ENCODE measurements at places on chromosomes 1 and 21.

DNA sequence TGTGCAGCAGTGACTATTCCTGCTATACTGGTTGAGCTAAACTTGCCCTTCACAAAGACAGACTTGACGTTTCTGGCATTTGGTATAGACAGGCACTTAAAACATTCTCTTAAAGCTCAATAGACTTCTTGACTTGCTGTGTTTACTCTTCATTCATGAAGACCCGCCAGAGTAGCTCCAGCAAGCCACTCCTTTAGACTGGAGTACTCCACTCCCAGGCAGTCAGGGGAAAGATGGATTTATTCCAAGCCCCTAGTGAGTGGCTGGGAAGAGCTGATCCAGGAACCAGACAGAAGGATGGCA lies 70.7 kb downstream of the EVA1C start:
- no peak for DNase-seq

DNA sequence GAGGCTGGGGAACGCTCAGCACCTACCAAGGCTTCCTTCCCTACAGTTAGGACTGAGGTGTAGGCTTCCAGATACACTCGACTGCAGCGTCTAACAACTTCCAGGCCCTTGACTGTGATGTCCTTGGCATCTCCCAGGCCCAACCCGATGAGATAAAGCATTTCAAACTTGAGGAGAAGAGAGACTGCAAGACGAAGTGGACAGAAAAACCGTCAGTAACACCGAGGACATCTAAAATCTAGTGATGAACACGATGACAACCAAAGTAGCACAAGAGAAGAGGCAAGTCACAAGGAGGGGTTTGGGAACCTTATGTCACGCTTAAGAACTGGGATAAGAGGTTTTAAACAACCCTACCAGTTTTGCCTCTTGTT lies 314 bp downstream of the DPH5 start:
- no peak for DNase-seq

DNA sequence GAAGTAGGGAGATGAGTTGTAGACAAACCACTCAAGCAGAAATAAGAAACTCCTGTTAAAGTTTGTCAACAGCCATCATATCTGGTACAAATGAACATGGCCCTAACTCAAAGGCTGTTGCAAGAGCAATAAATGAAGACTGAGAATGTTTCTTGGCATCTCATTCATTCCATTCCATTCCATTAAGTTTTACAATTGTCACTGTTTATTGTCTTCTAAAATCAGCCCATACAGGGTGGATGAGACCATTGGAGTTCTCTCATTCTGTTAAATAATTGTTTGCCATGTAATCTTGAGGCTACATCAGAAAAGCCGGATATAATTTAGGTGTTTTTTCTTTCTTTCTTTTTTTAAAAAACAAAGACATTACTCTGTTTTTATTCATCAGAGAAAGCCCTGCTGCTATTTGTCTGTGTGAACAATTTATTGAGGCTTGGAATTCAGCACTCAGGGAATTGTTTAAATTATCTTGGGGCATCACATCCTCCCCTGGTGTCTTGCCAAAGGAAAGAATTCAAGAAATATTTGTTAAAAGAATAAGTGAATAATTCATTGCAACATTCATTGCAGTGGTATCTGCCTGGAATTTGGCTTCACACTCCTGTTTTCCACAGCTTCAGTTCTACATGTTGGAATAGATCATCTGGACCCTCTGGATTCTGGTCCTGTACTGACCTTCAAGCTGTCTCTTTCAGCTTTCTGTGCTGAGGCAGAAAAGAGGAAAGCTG lies 604.5 kb downstream of the PLPP3 start:
- no peak for DNase-seq

DNA sequence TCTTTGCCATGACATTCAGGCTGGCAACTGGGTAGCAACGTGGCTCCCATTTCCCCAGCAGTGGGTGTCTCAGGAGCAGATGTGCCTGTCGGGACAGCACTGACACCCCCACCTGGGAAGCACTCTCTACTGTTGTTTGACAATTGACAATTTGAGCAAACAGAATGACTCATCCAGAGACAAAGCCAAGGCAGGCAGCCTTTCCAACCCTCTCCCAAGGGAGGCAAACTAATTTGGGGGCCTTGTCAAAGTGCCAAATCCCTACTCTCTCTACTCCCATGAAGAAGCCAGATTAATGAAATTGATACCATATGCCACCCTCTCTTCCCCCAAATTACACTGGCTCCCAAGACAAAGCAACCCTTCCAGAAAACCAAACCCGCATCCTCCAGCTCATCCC lies 65.6 kb downstream of the GRIK3 start:
- no peak for DNase-seq

DNA sequence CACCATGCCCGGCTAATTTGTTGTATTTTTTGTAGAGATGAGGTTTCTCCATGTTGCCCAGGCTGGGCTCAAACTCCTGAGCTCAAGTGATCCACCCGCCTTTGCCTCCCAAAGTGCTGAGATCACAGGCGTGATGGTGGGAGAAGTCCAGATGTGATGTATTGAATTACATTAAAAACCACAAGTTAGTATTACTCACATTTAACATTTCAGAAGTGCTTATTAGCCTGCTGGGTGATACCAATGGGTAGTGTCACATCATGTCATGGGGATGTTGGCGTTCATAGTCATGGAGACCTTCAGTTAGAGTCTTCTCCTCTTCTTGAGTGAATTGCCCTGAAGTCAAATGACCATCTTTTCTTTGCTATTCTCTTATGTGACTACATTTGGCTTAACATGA lies 63.6 kb upstream of the VAMP3 start:
- no peak for DNase-seq

GRCh38 chr21:22903851-22904250 lies 1905.6 kb downstream of the NCAM2 start:
- DNase-seq, result no peak

GRCh38 chr1:50651476-50652263 lies 228.4 kb upstream of the DMRTA2 start:
- no peak for DNase-seq

- DNase-seq, result no peak
Observed at GRCh38 chr1:28518745-28519341, 13.0 kb downstream of the RCC1 start.

- no peak for DNase-seq
Observed at GRCh38 chr1:38608202-38608864, 251.2 kb downstream of the RRAGC start.

GRCh38 chr1:154155251-154155650 lies 378 bp upstream of the NUP210L start:
- DNase-seq, result no peak

GRCh38 chr1:193694741-193695140 lies 508.3 kb upstream of the B3GALT2 start:
- DNase-seq, result no peak

- no peak for DNase-seq
Observed at GRCh38 chr1:244196571-244197285, 145.6 kb downstream of the ZBTB18 start.

GRCh38 chr1:92749024-92749634 lies 35.8 kb downstream of the EVI5 start:
- DNase-seq, result no peak

GRCh38 chr1:235552146-235552716 lies 48.0 kb upstream of the B3GALNT2 start:
- no peak for DNase-seq

DNA sequence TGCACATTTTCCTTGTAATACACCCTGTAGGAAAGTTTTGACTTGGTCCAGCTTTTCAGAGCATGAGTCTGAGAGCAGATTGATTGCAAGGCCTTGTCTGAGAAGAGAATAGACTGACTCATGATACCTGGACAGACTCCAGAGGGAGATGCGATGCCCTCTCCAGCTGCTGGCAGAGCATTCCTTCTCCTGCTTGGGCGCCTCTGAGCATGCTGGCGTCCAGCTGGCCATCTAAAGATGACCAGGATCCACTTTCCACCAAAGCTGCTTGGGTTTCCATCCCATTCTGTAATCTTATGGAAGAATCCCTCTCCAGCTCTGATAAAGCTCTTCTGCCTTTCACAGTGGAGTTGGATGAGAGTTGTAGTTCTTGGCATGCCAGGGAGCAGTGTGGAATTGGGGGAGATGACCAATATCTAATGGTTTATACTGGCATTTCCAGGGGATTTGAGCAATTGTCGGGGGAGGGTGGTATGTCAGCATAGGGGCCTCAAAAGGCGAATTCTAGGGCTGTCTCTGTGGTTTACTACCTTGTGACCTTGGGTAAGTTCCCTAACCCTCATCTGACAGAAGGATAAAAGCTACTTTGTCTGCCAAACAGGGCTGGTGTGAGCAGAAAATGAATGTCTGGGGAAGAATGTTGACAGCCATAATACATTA lies 19.5 kb downstream of the SZRD1 start:
- DNase-seq, result no peak

- DNase-seq, result no peak
Observed at GRCh38 chr1:85617633-85618100, 37.1 kb downstream of the CCN1 start.

DNA sequence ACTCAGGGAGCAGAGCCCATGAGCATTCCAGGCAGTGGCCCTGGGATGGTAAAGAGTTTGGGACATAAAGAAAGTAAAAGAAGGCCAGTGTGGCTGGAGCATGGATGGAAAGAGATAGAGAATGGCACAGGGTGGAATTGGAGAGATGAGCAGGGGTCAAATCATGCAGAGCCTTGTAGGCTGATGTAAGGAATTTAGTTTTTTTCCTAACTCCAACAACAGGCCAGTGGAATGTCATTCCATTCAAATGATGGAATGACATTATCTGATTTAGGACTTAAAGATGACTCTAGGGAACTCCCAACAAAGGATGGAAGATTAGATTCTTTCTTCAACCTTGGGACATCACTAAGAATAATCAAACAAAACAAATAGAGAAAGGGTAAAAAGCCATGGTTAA lies 12.8 kb upstream of the S100A2 start:
- no peak for DNase-seq

- no peak for DNase-seq
Observed at GRCh38 chr1:179353546-179353945, 12.2 kb upstream of the AXDND1 start.

- DNase-seq, result no peak
Observed at GRCh38 chr1:25999041-25999800, 1.4 kb upstream of the PAFAH2 start.

GRCh38 chr1:119410961-119411360 lies 4.0 kb upstream of the HSD3B2 start:
- DNase-seq, result no peak

- no peak for DNase-seq
Observed at GRCh38 chr1:11456965-11457364, 22.0 kb upstream of the DISP3 start.

DNA sequence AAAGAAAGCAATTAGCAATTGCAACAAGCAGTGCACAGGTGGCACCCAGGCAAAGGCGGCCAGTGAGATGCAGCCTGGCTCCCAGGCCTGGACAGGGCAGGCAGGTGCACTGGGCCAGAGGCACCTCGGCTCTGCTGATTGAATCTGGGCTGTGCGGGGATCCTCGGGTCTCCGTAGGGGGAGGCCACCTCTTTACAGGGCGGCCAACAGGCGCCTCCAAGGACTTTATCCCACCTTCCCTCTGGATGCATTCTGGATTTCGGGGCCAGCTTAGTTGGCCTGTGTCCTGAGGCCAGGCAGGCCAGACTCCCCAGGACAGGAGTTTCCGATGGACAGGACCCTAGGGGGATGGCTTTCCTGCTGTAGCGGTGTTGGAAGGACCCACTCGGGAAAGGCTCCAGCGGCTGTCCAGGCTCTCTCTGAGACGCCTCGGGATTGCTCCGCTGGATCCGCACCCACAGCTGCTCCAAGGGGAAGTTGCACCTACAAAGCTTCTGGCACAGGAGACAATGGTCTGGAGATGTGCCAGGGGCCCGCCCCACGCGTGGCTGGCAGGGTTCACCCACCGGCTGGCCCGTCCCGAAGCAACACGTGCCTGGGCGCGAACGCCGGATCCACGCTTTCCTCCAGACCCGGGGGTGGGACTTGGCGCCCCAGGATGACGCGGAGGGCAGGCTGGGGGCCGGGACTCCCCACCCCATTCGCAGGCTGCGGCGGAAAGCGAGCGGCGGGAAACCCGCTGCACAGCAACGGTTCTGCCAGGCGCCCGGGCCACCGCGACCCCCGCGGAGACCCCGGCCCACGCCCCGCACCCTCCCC lies 810 bp downstream of the SLC19A1 start:
- peak; percentile 61 for DNase-seq

DNA sequence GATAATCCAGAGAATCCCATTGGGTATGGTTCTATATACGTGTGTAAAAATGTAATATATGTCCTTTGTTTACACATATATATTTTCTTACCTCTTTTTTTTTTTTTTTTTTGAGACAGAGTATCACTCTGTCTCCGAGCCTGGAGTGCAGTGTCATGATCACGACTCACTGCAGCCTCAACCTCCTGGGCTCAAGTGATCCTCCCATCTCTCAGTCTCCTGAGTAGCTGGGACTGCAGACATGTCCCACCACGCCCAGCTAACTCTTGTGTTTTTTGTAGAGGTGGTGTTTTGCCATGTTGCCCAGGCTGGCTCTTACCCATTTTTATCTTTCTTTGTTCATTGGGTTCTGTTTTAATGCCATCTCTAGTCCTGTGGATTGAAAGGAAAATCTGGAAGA lies 59.5 kb downstream of the ZBTB17 start:
- DNase-seq, result no peak

DNA sequence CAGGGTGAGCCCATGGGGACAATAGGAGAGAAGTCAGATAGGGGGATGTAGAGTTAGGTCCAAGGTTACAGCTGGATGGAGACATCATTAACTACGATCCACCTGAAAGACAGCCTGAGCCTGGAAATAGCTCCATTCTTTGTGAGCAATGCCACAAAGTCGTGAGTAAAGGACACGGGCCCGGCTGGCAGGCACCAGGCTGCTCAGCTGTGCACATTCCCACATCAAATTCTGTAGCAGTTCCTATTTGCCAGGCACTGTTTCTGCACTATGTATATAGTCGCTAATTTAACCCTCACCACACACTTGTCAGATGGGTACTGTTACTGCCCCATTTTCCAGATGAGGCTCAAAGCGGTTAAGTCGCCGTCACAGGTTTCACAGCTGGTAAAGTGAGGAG lies 338.0 kb upstream of the KAZN start:
- DNase-seq, result no peak

DNA sequence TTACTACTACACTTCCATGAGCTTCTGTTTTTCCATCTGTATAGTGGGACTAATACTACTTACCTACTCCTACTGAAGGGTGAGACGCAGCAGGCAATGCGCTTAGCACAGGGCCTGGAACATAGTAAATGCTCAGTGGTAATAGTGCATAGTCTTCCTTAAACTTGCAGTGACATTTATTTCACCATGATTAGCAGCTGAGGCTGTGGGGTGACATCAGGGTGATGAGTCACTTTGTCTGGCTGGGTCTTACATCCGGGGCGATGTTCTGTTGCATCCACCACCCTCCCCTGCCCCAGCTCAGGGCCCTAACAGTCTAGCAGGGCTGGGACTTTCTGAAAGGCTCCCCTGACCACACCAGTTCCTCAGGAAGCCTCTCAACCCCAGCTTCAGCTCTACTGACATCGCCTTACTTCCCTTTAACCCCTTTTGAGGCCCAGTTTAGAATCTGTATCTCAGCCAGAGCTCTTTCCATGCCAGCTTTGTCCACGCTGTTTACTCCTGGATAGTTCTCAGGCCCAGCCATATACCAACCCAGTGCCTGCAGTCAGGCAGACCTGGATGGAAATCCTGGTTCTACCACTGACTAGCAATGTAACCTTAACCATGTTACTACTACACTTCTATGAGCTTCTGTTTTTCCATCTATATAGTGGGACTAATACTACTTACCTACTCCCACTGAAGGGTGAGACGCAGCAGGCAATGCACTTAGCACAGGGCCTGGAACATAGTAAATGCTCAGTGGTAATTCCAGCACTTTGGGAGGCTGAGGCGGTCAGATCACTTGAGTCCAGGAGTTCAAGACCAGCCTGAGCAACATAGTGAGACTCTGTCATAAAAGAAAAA lies 66.3 kb downstream of the CD58 start:
- peak; percentile 65 for DNase-seq

GRCh38 chr1:41862384-41863221 lies 56.1 kb downstream of the HIVEP3 start:
- no peak for DNase-seq
